ENCODE measurements at places on chromosomes 5 and 9. TPM values are rescaled to one million over a fixed set of nuclear protein-coding genes. Genes with fewer than 3 reads are reported as not detected.

CFAP90 gene
- total RNA-seq, result 0.70 TPM

INSL4 gene
- 17.9 TPM for total RNA-seq

CDKN2B gene
- not detected for total RNA-seq

GPR151 gene
- not detected for total RNA-seq

NME5 gene
- total RNA-seq, result not detected
